ENCODE measurements at places on chromosomes 3 and 15.

DNA sequence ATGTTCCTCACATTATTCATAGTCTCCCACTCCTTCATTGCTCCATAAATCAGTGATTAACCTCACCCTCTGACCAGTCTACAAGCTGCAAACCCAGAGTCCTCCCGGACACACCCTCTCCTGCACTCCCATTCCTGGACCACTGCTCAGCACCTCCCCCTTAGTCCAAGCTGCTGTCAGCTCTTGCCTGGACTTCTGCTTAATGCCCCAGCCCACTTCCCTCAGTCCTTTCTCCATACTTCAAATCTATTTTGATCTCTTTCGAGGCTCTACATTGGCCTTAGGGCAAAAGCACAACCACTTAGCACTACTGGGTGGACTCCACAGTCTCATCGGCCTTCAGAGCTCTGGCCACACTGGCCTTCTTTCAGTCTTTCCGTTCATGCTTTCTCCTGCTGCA is 79.4 kb upstream of the FAM98B start:
- DNase-seq, result no peak

DNA sequence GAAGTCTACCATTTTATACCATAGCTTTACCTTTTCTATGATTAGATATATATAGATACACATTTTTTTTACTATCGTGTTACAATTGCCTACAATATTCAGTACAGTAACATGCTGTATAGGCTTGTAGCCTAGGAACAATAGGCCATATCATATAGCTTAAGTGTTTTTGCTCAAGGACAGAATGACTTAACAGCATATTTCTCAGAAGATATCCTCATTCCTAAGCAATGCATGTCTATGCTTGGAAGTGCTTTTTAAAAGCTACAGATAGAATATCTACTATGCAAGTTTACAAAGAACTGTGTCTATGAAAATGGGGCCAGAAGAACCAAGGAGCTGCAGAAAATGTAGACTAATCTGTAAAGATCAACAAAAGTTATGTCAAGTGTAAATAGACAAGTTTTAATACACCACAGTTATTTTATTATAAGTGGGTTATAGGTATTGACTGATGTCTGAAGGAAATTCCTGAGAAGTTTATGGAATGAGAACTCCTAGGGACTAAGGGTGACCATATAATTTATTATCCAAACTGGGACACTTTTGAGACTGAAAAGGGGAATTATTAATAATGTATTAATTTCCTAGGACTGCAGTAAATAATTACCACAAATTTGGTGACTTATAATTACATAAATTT is 138.7 kb upstream of the TGFBR2 start:
- no peak for DNase-seq

- DNase-seq, result no peak
These were observed 47.3 kb upstream of the BCHE start for GRCh38 chr3:165884518-165884917.

GRCh38 chr15:64412216-64412615 is 24.6 kb downstream of the TRIP4 start:
- DNase-seq, result no peak

DNA sequence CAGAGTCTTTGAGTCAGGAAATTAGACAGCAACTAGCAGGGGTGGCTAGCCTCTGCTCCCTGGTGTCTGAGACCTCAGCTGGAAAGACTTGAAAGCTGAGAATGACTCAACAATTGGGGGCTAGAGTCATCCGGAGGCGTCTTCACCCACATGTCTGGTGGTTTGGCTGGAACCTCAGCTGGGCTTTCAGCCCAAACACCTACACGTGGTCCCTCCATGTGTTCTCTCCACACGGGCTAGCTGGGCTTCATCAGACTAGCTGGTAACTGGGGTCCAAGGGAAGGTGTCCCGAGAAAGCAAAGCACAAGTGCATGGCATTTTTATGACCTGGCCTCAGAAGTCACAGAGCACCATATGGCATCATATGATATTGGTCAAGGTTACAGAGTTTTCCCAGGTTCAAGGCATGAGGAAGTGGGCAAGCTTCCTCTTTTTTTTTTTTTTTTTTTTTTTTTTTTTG is 19.9 kb upstream of the ABHD2 start:
- peak; percentile 72 for DNase-seq

- no peak for DNase-seq
These were observed 30.4 kb downstream of the ARHGEF3 start for GRCh38 chr3:56771376-56771775.

- DNase-seq, result no peak
These were observed 81.5 kb downstream of the FHIT start for GRCh38 chr3:61169621-61170251.

- no peak for DNase-seq
These were observed 13.9 kb downstream of the PLXND1 start for GRCh38 chr3:129592381-129593131.

- DNase-seq, result no peak
These were observed 336.0 kb upstream of the KCNH8 start for GRCh38 chr3:18812316-18812715.

GRCh38 chr15:85333132-85333831 is 47.1 kb upstream of the AKAP13 start:
- no peak for DNase-seq

DNA sequence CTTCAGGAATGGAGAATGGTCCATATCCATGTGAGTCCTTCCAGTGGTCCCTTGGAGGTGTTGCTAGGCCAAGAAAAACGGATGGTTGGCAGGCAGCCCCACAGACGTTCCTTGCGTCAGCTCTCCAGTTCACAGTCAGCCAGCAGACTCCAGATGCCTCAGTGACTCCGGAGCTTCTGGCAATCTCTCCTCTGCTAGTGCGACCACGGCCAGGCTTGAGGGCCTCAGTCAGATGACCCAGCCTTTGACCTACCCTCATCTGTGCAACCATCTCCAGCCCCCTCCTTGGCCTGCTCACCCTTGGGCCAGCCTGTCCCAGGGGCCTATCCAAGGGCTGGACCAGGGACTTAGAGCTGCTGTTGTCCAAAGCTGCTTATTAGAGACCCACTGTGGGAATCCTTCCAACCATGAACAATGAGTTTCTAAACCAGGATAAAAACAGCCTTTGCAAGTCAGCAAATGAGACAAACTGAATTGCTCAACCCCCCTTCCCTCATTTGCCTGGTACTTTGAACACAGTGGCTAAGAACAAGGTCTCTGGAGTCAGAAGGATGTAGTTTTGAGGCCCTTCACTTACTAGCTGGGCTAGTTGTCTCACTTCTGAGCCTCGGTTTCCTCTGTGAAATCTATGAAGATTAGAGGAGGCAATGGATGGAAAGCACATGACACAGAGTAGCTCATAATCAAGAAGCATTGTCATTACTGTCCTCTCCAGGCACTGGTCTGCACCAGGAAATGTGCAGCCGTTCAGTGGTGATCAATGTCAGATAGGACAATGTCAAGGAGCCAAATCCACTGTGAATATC is 44.8 kb downstream of the ANP32A start:
- DNase-seq, result no peak

GRCh38 chr3:185658504-185658912 is 72.4 kb downstream of the SENP2 start:
- no peak for DNase-seq

DNA sequence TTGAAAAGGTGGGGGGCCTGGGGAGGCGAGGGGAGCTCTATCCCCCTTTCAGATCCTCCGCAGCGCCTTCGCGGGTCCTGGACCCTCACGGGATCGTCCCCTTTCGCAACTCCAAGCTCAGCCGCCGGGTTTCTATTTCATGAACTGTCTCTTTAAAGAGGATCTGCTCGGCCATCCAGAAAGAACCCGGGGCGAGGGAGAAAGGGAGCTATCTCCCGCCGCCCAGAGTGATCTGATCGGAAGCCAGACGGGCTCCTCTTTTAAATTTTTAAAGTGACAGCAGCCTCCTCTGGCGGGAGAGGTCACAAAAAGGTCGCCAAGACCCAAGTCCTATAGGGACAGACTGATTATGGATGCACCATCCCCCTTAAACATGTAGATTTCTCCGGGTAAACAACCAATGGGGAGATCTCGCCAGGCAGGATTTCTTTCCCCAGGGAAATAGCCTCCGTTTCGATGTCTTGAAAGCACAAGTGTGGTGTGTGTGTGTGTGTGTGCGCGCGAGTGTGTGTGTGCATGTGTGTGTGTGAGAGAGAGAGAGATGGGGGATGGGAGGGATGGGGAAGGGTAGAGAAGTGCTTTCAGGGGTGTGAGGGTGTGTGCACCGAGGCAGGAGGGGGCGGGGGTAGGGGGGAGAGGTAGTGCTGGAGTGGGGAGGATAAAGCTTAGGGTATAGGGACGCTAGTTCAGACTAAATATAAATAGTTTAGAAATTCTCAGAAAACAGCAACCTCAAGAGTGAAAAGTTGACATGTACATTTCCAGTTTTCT is 516.1 kb downstream of the MECOM start:
- peak; percentile 7 for DNase-seq

GRCh38 chr15:81256916-81257315 is 60.2 kb downstream of the IL16 start:
- DNase-seq, result no peak

DNA sequence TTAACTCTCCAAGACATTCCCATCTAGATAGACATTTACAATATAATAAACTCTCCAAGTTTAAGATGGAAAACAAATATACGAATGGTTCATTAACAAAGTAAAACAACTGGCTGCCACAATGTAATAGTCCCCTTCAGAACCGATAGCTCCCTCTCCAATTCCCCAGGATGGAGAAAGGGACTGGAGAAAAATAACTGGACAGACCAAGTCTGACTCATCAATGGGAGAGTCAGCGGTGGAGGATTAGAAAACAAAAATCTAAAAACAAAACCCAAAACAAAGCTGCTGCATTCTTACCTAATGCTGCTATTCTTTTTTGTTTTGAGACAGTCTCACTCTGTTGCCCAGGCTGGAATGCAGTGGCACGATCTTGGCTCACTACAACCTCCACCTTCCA is 468.1 kb downstream of the SHQ1 start:
- DNase-seq, result no peak

DNA sequence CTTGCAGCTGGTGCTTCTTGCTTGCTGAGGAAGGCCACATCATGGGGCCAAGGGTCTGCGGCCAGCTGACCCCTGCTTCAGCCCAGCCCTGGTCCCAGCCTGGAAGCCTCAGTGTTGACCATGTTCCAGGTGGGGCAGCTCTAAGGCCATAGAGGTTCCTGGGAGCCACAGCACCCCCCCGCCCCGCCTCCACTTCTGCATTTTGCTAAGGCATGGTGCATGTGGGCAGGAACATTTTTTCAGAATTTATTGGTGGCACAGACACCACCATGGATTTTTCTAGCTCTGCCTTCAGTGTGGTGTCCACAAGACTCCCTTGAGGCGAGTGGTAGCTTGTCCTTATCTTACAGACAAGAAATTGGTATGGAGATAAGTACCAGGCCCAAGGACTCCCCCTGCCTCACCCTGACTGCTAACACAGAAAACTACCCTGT is 1.9 kb upstream of the CHST14 start:
- no peak for DNase-seq

GRCh38 chr3:153247331-153248330 is 85.6 kb downstream of the RAP2B start:
- no peak for DNase-seq

DNA sequence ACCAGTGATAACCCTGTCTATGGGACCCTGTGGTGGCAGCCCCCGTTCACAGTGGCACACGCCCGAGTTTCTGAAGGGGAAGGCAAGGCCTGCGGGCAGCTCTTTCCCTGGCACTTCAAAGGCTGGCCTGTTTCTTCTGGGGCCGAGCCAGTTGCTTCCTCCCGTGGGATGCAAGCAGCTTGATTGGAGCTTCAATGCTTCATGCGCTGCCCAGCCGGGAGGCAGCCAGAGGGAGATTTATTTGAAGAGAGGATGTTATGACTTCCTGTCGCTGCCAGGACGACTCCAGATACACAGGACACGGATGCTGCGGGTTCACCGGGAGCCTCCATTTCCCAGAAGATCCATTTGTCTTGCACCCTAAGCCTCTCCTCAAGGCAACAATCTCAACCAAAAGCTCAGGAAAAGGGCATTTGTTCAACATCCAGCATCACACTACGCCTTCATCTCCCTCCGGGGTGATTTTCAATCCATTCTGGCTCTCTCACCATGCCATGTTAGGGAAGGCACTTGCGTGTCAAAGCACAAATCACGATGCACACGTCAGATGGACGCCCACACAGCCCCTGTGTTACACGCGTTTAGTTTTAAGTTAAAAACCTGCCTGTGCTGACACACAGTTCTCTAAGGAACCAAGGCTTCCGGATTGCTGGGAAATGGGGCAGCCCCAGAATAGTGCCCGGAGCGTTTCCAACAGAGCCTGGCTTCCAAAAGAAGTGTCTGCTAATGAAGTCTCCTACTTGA is 330.2 kb downstream of the OCA2 start:
- no peak for DNase-seq

DNA sequence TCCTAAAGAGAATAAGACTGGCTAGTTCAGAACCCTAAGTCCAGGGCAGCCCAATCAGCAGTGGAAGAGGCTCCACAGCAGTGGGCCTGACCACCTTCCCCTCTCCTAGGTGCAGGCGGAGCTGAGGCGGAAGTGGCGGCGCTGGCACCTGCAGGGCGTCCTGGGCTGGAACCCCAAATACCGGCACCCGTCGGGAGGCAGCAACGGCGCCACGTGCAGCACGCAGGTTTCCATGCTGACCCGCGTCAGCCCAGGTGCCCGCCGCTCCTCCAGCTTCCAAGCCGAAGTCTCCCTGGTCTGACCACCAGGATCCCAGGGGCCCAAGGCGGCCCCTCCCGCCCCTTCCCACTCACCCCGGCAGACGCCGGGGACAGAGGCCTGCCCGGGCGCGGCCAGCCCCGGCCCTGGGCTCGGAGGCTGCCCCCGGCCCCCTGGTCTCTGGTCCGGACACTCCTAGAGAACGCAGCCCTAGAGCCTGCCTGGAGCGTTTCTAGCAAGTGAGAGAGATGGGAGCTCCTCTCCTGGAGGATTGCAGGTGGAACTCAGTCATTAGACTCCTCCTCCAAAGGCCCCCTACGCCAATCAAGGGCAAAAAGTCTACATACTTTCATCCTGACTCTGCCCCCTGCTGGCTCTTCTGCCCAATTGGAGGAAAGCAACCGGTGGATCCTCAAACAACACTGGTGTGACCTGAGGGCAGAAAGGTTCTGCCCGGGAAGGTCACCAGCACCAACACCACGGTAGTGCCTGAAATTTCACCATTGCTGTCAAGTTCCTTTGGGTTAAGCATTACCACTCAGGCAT is 33.7 kb downstream of the VIPR1 start:
- peak; percentile 38 for DNase-seq

DNA sequence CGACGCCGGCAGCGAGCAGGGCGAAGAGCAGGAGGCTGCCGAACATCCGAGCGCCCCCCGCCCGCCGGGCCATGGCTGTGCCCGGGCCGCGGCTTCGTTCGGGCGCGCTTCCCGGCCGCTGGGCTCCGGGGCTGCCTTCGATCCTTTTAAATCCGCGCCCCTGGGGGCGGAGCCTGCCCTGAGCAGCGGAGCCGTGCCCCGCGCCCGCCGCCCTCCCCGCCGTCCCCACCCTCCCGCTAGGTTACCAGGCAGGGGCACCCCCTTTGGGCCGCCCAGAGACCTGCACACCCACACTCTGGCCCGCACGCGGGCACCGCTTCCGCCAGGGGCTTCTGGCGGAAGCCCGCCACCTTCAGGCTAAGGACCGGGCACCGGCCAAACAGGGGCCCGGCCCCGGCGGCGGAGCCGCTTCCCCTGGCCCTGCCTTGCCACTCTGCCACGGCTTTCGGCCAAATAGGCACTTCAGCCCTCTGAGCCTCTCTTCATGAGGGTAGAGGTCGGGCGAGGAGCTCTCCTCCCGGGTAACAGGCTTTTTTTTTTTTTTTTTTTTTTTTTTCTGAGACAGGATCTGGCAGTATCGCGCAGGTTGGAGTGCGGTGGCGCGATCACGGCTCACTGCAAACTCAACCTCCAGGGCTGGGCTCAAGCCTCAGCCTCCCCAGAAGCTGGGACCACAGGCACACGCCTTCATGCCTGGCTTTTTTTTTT is at the start of gene NMB:
TSS of gene NMB (minus strand) at position 120 of the 708 bp plus-strand sequence. CDS start at position 73, 47 bp downstream.
- DNase-seq, result peak; percentile 85

- no peak for DNase-seq
These were observed 55.4 kb downstream of the RASGRF1 start for GRCh38 chr15:79035111-79035601.

- DNase-seq, result no peak
These were observed 98.3 kb upstream of the CBLB start for GRCh38 chr3:105967117-105967516.
